ENCODE measurements at places on chromosomes 11 and 22.

DNA sequence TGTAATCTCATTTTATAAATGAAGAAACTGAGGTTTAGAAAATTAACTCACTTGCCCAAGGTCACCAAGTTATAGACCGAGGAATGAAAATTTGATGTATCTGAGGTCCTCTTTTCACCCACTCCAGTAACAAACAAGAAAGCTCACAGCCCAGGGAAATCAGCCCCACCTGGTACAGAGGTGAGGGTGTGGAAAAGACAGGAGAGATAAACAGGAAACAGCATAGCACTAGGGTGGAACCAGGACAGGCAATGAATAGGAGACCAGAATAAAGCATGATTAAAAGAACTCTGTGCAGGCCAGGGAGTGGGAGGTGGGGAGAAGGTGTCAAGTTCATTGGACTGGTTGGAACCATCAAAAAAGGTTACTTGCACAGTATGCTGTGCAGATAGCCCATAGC is 46.2 kb upstream of the SMCO4 start:
- DNase-seq: no peak

DNA sequence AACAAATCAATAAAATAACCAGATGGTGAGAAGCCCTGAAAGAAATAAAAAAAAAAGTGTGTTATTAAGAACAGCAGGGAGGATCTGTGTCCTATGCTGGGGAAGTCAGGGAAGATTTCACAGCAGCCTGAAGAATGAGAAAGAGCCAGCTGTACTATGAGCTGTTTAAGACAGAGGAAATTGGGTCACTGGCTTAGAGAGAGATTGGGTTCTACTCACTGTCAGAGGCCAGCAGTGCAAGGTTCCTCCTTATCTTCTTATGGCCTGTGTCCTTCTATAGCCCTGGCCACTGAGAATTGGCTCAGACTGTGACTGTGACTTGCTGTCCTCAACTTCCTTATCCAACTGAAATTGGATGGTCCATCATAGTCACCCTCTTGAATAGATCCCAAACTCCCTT is 54.8 kb upstream of the FDX1 start:
- no peak for DNase-seq

DNA sequence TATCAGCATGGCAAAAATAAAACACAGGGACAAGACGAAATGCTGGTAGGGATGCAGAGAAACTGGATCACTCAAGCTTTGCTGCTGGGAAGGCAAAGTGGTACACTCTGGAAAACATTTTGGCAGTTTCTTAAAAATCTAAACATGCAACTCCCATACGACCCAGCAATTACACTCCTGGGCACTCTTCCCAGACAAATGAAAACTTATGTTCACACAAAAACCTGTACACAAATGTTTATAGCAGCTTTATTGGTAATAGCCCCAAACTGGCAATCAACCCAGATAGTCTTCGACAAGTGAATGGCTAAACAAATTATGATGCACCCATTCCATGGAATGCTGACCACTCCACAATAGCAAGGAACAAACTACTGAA is 35.8 kb upstream of the PRR5 start:
- no peak for DNase-seq

DNA sequence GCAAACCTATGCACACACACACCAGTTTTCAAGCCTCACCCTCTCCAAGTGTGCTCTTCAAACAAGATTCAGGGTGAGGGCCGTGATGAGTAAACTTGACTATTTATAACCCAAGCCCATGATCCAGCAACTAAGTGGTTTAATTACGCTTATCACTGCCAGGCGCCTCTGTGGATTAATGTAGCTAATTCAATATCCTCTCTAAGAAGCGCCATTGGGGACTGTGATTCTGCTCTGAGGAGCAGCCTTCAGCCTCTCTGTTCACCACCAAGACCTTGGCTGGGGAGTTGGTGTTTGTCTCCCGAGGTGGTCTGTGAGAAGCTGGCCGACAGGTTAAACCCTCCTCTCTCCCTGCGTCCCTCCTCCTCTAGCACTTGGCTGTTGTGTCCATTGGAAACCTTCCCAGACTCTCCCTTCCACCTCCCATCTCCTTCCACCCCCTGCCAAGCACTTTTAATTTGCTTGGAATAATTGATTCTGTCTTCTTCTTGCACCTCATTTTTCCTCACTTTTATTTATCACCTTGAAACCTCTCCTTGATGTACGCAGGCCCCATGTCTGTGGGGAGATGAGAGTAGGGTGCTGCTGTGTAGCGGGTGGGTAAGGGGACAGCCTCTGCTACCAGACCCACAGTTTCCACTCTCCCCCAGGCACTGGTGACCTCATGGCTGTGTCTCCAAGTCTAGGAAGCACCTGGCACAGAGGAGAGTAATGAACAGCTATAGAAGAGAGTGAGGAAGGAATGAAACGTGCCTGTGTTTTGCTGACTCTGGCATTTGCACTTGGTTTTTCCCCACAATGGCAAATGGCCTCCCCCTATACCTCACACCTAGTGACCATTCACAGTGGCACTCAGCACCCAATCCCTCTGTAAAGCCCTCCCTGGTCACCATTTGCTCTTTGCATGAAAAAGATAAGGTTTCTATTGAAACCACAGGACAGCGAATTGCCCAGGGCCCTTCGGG is 236.6 kb downstream of the GRIK4 start:
- no peak for DNase-seq

DNA sequence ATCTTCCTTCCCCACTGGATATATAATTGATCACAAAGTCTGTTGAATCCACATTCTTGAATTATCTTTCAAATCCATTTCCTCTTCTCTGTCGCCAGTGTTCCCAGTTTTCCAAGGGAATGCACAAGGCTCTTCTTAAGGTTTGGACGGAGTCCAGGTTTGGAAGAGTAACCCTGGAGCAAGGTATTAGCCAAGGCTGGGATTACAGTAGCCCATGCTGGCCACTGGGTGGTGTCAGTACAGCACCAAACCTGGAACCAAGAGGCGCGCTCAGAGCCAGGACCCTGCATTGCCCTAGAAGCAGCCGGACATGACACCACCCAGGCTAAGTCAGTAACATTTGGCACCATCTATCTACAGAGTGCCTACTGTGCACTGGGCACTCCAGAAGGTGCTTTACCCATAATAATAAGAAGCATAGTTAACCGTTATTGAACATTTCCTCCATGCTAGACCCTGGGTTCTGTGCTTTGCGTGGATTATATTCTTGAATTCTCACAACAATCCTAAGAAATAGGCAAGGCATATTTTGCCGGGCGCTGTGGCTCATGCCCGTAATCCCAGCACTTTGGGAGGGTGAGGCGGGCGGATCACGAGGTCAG is 48.0 kb upstream of the CLPB start:
- DNase-seq: peak; percentile 83

DNA sequence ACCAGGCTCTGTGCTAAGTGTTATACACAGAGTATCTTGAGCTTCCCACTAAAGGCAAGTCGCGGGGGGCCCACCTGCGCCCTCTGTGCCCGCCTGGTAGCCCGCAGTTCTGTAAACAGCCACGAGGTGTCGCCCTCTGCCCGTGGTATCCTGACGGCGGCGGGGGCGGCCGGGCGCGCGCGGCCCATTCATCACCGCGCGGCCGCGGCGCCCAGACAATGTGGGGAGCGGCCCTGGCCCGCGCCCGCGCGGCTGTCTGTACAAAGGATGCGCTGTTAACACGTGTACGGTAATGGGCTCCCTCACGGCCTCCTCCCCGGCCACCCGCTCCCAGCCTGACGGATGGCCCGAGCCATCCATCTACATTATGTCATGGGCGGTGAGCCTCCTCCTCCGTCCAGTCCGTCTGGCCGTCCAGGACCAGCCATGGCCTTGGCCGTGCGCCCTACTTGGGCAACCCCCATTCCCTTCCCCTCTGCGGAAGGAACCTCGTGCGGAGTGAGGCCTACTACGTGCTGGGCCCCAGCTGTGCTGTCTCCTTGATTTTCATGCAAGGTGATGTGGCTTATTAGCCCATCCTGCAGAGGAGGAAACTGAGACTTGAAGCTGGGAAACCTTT is 99.4 kb downstream of the MIAT start:
- peak; percentile 82 for DNase-seq

DNA sequence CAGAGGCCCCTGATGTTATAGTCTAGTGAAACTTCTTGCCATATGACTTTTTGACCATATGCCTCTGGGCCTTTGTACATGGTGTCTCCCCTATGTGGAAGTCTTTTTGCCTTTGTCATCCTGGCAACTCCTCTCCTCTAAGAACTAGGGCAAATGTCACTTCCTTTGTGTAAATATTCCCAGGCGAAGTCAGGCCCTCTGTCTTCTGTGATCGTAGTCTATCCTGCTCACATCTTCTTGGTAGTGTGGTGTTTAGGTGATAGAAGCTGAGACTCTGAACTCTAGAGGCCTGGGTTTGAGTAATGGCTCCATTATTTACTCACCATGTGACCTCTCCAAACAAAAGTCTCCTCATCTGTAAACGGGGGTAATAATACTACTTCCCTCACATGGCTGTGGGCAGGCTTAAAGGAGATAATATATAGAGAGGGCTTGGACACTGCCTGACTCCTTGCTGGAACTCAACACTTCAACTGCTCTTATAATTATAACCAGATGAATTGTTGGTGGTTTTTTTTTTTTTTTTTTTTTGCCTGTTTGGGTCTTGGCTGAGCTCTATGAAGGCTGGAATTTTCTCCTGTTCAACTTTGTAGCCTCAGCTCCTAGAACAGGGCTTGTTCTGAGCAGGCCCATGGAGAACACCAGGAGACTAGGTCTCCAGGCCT is 43.8 kb downstream of the INSC start:
- no peak for DNase-seq

- no peak for DNase-seq
Measured at GRCh38 chr11:126963603-126964363, 36.8 kb downstream of the KIRREL3 start.

DNA sequence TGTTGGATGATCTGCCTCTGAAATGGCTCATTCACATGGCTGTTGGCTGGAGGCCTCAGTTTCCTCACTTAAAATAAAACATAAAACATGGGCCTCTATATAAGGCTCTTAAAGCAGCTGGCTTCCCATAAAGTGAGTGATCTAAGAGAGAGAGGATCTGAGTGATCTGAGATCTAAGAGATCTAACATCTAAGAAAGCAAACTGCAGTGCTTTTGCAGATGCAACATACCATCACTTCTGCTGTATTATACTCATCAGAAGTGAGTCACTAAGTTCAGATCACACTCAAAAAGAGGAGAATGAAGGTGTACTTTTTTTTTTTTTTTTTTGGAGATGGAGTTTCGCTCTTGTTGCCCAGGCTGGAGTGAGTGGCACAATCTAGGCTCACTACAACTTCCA is 18.1 kb upstream of the HSPA8 start:
- DNase-seq: no peak

DNA sequence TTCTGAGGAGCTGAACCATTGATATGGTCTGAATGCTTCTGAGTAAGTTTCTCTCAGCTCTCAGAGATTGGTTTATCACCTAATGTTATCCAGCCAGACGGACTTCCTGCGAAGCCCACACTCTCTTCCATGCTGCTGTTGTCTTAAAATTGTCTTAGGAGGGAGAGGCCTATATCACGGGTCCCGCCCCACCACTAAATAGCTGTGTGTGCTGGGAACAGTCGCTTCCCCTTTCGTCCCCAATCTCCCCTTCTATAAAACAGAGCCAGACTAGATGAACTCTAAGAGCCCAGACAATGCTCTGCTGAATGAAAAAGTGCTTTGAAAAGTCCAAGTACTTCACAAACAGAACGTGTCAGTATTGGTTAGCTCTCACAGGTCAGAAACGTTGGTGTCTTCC is 81.4 kb upstream of the AKIP1 start:
- DNase-seq: no peak

Data from HEK293T (cell line).